ENCODE measurements at places on chromosomes 4 and X.

GRCh38 chr4:175504318-175504717 lies 307.7 kb downstream of the GPM6A start:
- DNase-seq = peak; percentile 8

- DNase-seq = no peak
Measured at GRCh38 chr4:176979416-176979815, 186.7 kb upstream of the VEGFC start.

DNA sequence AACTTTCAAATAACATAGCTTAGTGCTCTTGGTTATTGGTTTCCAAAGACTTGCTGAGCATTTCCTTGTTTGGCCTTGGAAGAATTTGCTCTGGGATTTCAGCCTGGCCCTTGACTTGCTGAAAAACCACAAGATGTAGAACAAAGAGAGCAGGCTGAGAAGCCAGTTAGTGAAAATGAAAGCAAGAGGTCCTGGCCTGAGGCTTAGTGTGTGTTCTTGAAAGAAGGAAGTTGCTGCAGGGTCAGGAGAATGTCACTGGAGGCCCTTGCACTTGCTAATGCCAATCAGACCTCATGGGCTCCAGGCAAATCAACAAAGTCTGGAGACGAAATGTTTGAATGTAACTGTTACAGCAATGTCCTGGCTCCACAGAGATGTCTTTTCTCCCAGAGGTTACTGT lies 79.4 kb downstream of the SYNPO2 start:
- DNase-seq = peak; percentile 81

GRCh38 chr4:169803413-169803812 lies 45.7 kb upstream of the HPF1 start:
- DNase-seq = no peak

DNA sequence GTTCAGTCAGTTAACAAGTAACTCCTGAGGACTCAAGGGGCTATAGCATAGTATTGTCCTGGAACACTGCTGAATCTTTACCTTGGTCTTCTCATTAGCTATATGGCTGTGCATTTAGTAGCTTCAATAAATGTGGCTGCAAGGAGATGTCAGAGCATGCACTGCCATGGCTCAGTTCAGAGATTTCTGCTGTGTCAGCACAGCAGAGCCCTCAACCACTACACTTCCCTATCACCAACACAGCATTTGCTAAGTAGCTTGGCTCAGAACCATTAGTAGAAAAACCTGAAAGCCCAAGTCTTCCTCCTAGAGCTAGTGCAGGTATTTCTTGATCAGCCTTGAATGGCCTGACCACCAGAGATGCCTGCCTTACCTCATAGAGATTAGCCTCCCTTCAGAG lies 466.0 kb downstream of the IDS start:
- DNase-seq = no peak

DNA sequence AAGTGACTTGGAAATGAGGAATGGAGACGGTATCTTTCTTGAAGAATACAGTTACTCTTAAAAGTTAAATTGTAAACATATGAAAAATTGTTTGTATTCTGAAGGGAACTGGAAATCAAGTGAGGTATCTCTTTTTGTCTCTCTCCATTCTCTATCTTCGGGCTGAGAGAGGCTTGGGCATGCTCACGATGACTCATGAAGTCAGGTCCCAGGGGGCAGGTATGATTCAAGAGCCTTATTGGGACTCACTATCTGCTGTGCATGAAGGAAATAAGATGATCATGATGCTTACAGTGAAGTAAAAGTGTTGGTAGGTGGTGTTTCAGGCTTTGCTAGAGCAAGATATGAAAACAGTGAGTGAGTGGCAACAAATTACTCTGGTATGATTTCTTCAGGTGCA lies 200.4 kb upstream of the PITX2 start:
- peak; percentile 58 for DNase-seq

- peak; percentile 71 for DNase-seq
Measured at GRCh38 chr4:7890635-7891393, 48.8 kb downstream of the AFAP1 start.

GRCh38 chr4:140037353-140038030 lies 116.5 kb downstream of the MAML3 start:
- DNase-seq = peak; percentile 78

- DNase-seq = no peak
Measured at GRCh38 chr4:163196926-163197480, 30.3 kb upstream of the NAF1 start.

DNA sequence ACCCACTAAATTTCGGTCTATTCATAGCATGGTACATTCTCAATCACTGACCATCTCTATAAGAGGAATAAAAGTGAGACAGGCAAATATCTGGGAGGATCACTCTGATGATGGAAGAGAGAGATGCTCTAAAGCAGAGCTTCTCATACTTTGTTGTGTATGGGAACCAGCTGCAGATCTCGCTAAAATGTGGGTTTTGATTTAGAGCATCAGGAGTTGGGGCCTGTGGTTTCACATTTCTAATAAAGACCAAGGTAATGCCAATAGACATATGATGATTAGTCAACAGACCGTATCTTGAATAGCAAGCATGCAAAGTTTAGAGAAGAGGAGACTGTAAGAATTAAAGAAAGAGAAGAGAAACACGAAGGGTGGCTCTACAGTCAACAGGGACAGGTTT lies 107.4 kb upstream of the FTHL17 start:
- no peak for DNase-seq

DNA sequence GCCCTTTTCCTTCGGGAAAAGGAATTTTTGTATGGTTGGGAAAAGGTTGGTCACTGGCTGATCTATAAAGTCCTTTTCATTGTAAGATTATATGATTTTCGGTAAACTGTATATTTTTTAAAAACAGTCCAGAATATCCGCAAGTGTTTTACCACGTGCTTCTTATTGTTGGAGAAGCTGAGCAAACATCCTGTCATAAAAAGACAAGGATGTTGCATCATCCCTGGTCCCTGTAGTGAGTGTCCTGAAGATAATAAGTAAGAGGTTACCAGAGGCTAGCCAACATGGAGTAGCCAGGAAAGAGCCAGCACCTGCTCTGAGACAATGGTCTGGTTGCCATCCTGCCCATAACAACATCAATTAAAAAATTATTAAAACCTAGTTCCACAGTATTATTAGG lies 5.1 kb downstream of the CXCL9 start:
- peak; percentile 64 for DNase-seq

DNA sequence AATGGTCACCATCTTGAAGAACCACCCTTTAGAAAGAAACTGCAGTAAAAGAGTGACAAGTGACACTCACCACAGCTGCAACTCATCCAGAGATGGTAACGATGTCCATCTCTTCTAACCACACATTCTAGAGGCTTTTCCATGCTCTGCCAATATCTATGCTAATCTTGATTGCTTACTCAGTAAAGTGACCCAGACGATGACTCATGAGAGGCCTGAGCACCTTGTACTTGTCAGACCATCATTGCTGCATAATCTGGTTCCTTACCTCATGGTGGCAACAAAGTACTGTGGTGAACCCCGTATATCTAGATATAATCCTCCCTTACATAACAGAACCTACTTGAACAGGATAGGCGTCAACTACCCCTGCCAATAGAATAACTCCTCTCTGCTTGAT lies 75.6 kb downstream of the CCNG2 start:
- DNase-seq = no peak

DNA sequence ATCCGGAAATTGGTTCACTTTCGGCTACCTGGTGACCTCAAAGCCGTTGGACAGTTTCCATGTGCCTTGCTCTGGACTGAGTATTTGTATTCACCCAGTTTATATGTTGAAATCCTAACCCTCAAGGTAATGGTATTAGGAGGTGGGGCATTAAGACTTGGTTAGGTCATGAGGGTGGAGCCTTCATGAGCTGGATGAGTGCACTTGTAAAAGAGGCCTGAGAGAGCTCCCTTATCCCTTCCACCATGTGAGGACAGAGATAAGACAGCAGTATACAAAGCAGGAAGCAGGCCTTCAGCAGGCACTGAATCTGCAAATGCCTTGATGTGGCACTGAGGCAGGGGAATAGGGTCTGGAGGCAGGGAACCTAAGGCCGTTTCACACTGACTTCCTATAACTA lies 5.3 kb upstream of the OPHN1 start:
- DNase-seq = no peak

- DNase-seq = peak; percentile 50
Measured at GRCh38 chrX:13938051-13938828, 91.5 kb downstream of the GEMIN8 start.

Data from foreskin fibroblast (primary cell).